ENCODE measurements at places on chromosomes 2 and 18.

DNA sequence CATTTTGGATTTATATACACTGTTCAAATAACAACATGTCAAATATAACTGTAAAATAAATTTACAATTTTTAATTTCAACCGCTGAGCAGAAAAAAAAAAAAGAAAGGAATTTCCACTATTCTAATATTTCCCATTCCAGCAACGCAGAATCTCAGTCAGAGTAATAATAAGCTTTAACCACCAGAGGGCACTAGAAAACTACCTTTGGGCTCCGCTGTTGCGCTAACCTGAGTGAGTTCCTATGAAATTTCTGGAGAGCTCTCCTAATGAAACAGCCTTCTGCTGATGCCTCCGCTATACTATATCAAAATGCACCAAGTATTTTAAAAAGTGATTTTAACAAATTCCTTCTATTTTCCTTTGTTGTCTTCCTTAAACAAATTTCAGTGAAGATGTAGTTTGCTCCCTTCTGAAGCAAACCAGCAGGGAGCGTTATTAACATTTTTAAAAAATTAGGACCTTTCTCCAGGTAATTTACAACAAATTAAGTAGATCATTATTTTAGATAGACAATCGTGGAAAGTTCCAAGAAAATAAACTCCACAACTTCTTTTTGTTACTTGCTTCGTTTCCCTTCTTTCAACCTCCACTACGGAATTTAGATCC is 23.0 kb downstream of the ERMN start:
- peak; percentile 82 for DNase-seq

DNA sequence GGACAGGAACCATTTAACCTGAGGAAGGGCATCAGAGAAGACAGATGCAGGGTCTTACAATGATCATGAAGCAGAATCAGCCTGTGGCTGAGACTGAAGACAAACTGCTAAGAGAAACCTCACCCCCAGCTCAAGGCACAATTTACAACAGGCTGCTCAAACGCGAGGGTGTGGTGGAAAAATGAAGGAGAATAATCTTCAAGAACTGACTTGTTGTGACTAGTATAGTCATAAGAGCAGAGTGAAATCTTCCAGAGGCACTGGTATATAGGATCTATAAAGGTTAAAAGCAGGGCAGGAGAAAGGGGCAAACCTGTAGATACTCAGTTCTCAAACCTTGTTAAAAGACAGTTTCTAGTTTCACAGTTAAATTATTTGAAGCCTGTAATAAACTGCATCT is 1155.8 kb upstream of the TMEFF2 start:
- DNase-seq = no peak

- DNase-seq = peak; percentile 68
Measured at GRCh38 chr18:31684279-31685096, at the start of gene B4GALT6. TSS of gene B4GALT6 (minus strand) at chr18:31684581. CDS start at chr18:31684426, 155 bp downstream.

DNA sequence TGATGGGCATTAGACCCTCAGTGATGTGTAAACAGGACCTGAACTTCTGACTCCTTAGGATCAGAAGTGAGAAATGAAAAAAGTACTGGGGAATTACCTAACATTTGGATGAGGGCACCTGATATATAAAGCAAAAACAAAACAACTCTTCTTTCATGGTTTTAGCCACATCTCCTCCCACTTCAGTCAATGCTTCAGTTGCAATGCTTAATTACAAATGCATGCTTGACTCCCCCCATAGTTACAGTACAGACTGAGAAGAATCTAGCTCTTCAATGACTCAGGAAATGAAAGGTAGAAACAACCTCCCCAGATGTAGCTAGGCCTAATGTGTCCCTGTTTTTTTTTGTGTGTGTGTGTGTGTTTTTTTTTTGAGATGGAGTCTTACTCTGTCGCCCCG is 276.8 kb upstream of the POU3F3 start:
- no peak for DNase-seq

DNA sequence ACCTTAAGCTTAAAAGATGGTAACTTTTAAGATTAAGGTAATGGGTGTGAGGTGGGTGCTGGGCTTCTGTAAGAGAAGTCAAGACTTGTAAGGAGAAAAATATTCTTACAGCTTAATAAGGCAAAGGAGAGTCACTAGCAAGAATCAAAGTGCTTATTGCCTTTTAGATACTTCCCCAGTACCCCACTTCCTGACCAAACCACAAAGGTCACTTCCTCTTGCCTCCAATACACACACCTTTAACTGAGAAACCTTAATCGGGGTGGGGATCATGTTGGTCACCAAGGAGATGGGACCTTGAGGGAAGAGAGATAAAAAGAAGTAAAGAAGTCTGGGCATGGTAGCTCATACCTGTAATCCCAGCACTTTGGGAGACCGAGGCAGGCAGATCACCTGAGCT is 10.6 kb upstream of the ATG16L1 start:
- no peak for DNase-seq

- no peak for DNase-seq
Measured at GRCh38 chr2:236584521-236585384, 15.1 kb downstream of the ACKR3 start.

GRCh38 chr18:48997985-48998831 is 47.4 kb upstream of the SMAD7 start:
- peak; percentile 80 for DNase-seq

All from tongue (tissue), 3 donors.